Activated naive CD4-positive, alpha-beta T cell (primary cell): ENCODE measurements at places on chromosomes 1 and 21.

DNA sequence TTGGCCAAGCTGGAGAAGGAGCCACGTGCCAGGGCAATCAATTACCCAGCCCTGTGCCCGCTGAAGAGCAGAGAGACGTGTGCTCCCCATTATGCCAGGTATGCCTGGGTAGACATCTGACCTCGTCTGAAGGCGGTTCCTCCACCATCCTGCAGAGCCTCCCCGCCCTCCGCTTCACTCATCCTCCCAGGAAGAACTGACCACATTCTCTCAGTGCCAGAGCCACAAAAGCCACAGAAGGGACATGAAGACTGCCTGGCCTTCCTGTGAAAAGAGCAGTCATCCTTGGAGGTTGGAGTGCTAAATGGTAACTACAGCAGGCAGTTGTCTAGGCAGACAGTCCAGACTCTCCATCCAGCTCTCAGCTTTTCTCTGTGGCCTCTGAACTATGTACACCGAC, 12.0 kb downstream of the SYT2 start:
- DNase-seq = no peak

DNA sequence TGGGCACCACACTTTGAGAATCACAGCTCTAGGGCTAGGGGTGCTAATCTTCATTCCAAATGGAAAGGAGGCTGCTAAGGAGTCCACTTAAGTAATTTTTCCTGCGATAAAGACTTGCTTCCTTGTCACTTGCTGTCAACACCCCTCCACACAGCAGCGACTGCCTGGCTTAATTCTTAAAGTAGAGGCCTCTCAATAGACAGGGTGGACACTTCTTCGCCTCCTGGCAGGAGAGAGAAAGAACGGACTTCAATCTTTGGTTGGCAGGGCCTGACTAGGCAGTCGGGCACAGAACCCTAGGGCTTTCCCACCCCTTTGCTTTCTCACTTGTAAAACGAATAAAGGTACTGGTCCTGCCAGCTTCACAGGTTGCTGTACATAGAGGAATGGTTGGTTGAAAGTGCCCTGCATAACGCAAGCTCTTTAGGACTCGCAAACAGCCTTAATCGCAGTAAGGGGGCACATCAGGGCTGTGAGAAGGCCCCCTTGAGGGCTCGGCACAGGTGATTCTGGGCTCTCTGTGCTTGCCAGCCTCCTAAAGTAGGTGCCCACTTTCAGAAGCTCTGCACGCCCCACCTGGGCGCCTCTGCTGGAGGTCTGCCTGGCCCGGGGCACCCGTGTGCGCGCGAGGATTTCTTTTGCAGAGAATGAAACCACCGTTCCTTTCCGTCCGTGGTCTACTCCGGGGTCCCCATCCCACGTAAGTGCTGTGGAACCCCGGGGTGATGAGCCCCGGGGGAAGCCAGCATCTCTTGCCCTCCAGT, 47.6 kb upstream of the CD34 start:
- DNase-seq = no peak

- DNase-seq = no peak
Measured at GRCh38 chr1:83673312-83673711, 325.6 kb downstream of the TTLL7 start.

DNA sequence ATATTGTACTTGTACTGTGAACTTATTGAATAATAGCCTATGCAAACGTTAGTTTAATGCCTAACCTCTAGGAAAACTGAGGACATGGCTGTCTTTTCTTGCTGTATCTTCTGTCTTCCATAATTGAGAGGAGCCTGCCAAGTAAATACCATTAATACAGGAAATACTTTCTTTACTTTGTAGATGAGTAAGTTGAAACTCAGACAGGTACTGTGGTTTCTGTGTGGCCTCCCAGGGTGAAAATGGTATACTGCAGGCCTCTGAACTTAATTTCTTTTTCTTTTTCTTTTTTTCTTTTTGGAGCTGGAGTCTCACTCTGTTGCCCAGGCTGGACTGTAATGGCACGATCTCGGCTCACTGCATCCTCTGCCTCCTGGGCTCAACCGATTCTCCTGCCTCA, 208.8 kb upstream of the ADGRL4 start:
- DNase-seq = no peak

DNA sequence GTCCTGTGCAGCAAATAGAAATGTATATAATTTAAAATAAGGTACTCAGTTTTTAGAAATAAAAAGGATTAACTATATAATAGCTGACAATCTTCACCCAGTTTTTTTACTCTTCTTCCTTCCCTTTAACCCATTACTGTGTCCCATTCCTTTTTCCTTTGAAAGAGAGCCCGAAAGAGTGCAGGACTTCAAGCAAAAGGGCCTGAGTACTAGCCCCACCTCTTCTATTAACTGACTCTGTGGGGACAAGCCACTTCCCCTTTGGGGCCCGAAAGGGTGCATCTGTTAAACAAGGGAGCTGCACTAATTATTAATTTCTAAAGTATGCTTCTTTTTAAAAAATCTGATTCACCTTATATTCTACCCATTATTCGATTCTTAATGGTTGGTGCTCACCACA, 3.3 kb downstream of the USP24 start:
- DNase-seq = no peak

- no peak for DNase-seq
Measured at GRCh38 chr1:68142036-68142435, 90.3 kb downstream of the WLS start.

GRCh38 chr1:9275567-9276034, 17.1 kb upstream of the SPSB1 start:
- DNase-seq = no peak

DNA sequence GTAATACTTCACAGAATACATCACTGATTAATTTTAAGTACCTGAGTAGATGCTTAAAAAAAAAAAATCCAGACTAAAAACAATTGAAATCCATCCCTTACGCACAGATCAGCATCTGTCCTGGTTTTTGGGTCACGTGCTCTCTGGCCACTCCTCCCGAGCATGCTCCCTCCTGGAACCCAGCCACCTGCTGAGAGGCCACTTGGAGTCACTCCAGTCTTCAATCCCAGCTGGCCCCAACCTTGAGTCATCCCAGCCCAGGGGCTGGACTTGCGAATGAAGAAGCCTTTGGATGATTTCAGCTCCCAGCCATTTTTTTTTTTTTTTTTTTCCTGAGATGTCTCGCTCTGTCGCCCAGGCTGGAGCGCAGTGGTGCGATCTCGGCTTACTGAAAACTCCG, 8.9 kb downstream of the MAP1LC3C start:
- no peak for DNase-seq

GRCh38 chr1:89548122-89548857, 23.7 kb downstream of the LRRC8B start:
- DNase-seq = no peak

- DNase-seq = no peak
Measured at GRCh38 chr1:232473324-232473723, 156.6 kb downstream of the SIPA1L2 start.

- DNase-seq = no peak
Measured at GRCh38 chr1:224357626-224358124, 996 bp downstream of the CNIH4 start.

DNA sequence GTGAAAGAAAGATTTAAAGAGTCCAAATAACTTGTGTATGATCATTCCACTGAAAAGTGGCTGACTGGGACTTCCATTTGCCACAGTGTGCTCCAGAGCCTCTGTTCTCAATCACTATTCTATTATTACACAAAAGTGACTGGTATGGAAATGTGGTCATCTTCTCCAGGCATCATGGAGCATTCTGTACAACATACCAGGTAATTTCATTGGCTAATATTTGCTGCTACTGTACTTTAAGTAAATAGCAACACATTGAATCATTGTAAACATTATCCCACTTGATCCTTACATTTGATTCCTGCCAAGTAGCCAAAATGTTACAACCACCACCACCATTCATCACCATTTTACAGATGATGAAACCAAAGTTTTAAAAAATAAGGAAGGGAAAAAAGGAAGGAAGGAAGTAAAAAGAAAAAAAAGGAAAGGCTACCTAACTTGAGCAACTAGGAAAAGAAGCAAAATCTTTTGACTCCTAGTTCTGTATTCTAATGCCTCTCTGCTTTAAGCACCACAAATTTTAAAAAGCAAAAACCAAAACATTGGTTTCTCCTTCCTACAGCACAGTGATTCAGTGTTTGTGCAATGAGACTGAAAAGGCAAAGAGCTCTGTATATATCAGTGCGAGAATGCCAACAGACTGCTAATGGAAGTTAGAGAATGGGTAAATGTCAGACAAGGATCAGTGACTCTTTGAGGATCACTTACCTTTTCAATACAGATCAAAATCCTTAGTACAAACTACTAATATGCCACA, 361.4 kb upstream of the PTBP2 start:
- no peak for DNase-seq

- DNase-seq = no peak
Measured at GRCh38 chr1:53511933-53512806, 53.0 kb downstream of the DMRTB1 start.

DNA sequence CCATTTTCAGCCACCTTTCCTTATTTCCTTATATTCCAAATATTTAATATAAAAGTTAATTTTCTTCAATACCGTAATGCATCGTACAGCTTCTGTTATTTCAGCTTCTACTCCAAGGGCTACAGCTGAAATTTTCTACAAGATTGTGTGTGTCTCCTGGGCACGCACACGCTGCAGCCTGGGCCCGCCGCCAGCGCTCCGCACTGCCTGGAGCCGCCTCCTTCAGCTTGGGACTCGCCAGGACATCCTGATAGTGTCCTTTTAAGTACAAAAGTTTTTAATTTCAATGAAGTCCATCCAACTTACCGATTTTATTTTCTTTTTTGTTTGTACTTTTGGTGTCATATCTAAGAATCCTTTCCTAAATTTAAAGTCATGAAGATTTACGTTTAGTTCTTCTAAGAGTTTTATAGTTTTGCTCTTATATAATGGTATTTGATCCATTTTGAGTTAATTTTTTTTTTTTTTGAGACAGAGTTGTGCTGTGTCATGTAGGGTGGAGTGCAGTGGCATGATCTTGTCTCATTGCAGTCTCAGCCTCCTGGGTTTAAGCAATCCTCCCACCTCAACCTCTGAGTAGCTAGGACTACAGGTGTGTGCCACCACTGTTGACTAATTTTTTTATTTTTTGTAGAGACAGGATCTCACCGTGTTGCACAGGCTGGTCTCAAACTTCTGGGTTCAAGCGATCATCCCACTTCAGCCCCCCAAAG, 82.8 kb downstream of the AXDND1 start:
- no peak for DNase-seq

DNA sequence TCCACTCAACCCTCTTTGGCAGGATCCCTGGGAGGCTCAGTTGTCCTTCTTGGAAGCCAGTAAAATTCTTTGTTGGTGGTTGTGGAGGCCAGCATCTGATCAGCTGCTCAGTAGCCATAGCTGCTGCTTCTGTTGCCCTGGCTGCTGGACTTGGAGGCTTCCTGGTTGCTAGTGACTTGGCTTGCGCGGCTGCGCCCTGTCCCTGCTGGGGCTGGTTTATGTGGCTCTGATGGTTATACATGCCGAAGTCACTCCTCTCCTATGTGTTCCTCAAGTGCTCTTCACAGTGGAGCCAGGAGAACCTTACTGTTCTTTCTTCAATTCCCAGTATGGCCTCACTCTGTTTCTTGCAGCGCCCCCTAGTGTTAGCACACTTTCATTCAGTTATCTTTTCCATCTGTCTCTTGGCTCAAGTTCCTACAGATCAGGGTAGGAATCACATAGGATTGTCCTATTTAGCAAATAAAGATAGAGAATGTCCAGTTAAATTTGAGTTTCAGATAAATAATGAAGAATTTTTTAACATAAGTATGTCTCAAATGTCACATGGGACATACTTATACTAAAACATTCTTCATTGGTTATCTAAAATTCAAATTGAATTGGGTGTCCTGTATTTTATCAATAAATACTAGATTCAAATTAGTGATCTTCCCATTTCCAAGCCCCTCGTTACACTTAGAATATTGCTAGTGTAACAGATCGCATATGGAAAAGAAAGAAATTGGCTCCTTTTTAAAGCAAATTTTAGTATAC, 176.5 kb downstream of the TGFB2 start:
- DNase-seq = no peak

- DNase-seq = no peak
Measured at GRCh38 chr1:61426254-61426653, 298.7 kb downstream of the TM2D1 start.

DNA sequence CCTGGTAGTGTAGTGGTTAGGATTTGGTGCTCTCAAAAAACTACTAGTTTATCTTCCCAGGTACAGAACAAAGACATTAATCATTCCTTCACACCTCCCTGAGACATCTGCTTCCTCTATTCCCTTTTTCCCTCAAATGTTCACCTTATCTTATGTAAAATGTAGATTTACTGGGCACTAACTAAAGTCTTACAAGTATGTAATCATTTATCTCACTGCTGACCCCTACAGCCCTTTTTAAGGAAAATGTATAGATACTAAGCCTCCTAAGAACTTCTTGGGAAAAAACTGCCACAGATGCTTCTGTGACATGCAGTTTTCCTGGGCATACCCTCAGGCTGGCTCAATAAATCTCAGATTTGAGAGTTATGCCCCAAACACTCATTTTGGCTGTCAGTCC, 50.8 kb upstream of the NEK7 start:
- DNase-seq = no peak

GRCh38 chr21:15442743-15443469, 286.9 kb upstream of the USP25 start:
- DNase-seq = no peak

DNA sequence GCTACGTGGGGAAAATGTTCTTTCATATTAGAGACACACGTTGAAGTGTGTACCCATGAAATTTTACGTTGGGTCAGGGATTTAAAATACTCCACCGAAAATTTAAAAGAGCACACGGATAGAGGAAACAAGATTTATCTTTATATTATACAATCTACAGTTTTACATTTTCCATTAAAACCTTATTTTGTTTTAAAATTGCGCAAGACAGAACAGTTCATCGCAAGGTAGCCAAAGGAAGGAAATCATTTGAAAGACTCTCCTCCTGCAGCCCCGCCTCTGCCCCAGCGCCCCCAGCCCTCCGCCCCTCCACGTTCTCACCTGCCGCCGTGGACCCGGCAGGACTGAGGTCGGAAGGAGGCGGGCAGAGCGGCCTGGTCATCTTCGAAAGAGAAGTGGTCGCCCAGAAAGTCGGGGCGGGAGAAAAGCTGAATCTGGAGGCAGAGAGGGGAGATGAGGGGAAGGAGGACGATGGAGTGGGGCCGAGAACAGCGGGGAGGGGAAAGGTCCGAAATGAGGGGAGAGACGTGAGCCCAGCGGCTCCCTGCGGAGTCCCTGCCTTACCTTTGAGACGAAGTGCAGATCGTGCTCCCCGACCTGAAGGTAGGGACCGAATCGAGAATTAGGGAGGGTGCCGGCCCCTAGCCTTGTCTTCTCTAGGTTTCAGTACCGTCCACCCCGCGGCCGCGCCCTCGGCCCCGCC, 18.0 kb downstream of the CRYBG2 start:
- no peak for DNase-seq

- no peak for DNase-seq
Measured at GRCh38 chr1:24643363-24644099, 429 bp downstream of the SRRM1 start.

GRCh38 chr1:112533029-112533428, 24.3 kb downstream of the WNT2B start:
- no peak for DNase-seq

- no peak for DNase-seq
Measured at GRCh38 chr1:2777424-2778219, 23.9 kb downstream of the TTC34 start.
